NCI-H187 (cell line): ENCODE measurements at places on chromosomes 12 and 14.

DNA sequence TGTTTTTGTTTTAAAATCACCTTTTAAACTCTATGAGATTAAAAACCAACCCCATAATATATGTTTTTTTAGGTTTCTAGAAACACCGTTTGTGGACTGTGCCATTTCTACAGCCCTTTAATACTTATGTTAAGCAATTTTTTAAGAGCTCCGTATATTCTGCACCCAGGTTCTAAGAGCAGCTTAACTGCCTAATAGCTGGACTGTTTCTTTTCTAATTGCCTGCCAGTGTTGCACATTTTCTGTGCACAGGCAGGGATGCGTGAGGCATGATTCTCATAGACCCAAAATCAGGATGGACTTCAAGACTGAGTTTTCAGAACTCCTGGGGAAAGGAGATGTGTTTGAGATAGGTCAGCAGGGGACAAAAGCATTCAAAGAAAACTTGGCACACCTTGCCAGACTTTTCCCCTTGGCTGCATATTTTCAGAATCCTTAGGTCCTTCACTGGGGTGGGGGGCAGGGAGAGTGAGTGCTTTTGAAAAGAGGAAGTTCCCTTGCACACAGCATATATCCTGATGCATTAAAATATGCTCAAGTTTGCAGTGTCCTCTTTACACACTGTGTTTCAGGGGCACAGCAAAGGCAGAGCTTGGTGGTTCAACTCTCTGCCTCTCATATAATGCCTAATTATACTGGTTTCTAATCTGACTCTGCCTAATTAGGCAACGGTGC, 27.9 kb downstream of the TMEM30B start:
- DNase-seq = no peak

DNA sequence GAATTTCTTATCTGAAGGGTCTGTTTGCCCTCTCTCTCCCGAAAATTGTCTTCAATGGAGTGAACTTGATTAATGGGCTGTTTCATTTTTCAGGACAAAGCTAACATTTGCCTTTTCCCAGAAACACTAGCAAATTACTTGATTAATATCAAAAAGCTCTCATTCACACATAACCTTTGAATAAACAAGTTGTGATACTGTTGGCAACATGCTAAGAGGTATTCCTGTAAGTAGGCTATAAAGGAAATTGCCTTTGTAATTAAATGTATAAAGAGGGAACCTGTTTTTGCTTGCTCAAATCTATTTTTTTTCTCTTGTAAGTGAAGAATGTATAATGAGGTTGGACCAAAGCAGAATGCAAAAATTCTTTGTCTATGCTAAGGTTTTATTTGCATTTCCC, 457.2 kb downstream of the TMTC2 start:
- no peak for DNase-seq

DNA sequence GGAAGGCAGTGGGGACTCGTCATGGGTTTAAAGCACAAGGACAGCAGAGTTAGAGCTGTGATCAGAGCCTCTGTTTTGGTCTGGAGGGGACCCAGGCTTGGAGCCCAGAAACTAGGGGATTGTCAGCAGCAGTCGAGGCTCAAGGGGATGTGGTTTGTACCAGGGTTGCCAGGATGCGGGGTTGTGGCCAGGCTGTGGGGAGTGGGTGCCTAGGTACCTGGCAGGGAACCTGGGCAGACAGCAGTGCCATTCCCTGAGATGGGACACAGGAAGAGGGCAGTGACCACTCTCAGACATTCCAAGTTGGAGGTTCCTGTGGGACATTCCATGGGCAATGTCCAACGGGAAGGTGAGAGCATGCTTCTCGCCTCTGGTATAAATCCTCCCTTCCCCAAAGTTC, 222.3 kb downstream of the SLC41A2 start:
- no peak for DNase-seq

DNA sequence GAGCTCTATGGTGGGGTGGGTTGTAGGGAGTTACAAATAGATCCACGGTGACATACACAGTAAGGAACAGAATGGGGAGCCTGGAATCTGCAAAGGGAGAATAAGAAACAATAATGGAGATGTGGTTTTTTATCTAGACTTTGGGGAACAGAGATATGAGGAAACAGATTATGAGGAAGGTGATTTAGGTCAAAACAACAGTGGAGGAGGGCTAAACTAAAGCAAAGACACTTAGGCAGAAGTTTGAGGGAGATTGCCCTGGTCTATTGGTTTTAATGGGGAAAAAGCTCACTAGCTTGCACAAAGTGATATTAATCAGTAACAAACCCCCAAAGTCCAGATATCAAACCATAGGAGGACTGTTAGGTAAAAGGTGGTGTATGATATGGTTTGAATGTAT, 144.5 kb upstream of the DYRK2 start:
- DNase-seq = no peak

DNA sequence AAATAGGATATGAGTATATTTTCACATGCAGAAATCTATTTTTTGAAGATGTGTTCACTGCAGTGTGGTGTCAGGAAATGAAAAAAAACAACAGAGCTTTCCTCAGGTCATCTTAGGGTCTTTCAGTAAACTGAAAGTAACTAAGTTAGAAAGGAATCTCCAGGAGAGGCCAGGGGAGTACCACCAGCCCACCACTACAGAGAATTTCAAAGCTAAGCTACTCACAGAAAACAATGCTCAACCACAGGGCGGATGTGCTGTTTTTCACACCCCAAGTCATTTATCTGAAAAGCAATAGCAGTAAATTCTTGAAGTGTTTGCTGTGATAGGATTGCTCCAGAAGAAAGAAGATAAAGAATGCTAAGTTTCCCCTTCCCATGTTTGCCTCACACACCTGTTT, 79.0 kb downstream of the IFNG start:
- DNase-seq = no peak
